ENCODE measurements at places on chromosomes 2 and 18.
A peak's percentile ranks its signal among the peaks of the same experiment; 100 is the strongest.

DNA sequence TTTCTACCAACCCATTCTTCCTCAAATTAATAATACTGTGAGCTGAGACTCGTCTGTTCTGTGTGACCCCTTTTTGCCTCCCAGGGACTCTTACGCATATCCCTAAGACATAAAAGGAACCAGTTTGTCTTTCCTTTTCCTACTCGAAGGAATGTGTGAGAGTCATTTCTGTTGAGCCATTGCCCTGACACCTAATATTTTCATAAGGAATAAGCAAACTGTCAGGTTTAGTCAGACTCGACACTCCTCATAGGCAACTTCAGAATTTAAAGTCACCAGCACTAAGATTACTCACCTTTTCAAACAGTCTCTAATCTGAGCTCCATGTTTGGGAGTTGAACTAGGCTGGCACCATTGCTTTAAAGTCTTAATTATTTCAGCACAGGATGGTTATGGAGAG lies 305.5 kb downstream of the IKZF2 start:
- DNase-seq, result no peak

DNA sequence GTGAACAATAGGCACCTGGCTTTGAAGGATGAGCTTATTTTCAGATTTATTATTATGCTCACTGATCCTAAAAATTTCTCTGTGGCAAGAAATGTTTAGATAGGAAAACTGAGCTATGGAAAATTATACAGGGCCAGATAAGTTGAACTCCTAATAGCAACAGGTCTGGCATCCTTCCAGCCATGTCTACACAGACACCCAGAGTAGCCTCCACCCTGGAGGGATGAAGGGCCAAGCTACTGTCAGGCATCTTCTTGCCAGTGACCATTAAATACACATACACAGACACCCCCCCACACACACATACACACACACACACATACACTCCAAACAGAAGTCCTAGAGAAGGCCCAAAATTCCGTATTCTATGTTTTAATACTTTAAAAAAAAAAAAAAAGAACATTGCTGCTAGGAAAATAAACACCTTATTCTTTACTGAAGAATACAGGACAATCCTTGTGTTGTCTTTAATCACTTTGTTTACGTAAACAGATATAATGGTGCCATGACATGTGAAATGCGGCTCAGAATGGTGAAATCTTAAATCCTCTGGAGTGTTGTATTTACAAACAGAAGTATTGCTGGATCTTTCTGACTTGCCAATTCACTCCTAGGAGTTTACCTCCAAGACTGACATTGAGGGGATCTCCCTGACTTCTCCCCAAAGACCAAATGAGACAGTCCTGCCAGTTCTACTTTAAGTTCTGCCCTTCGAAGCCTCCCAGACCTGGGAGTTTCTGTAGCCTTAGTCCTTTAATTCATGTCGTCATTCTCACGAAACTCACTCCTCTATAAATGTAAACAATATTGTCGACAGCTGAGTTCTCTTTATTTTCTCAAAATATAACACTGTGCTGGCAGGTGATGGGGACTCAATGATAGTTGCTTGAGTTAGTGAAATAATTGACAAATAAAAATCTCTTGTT lies 163.1 kb downstream of the ANTXR1 start:
- DNase-seq, result no peak

DNA sequence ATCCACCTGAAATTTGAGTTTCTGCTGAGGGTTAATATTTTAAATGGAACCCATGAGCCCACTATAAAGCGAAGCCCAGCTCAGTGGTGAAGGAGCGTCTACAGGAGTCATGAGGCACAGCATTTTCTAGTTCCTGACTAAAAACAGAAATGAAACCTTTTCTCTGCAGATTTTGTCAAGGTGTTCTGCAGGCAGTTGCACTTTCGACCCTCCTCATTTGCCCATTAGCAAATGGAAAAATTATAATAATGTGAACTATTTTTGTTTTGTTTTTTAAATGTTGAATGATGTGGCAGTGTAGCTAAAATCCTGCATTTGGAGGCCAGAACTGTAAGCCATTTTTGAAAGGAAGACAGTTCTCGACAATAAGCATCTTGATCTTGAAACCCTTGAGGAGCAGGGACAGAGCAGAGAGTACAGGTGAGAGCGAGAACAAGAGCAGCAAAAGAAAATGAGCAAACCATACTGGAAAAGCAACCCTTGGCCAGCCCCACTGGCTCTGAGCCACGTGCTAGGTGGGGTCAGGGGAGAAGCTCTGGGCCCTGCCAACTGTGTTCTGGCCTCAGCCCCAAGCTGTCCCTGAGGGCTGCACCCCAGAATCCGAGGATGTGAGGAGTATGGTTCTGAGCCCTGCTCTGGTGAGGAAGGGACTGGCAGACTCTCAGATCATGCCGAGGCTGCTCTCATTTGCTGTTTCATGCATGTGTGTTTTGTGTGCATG lies 26.4 kb upstream of the COPS8 start:
- no peak for DNase-seq

DNA sequence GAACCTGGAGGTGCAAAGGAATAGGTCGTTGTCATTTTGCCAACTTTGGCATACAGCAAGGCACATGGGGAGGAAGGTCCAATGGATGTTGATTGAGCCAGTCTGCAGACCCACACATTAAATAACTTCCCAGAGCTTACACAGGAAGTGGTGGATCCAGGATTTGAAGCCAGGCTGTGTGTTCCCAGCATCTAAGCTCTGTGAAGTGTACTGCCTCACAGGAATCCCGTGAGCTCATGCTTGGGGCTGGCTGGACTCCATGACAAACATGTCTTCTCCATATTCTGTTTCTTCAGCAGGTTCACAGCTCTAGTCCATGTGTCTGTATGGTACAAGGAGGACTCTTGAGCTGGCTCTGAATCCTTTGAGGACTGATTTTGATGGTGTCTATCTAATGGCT lies 63.9 kb downstream of the KLHL29 start:
- DNase-seq, result no peak

GRCh38 chr18:78410094-78410786 lies 569.4 kb upstream of the SALL3 start:
- DNase-seq, result no peak

DNA sequence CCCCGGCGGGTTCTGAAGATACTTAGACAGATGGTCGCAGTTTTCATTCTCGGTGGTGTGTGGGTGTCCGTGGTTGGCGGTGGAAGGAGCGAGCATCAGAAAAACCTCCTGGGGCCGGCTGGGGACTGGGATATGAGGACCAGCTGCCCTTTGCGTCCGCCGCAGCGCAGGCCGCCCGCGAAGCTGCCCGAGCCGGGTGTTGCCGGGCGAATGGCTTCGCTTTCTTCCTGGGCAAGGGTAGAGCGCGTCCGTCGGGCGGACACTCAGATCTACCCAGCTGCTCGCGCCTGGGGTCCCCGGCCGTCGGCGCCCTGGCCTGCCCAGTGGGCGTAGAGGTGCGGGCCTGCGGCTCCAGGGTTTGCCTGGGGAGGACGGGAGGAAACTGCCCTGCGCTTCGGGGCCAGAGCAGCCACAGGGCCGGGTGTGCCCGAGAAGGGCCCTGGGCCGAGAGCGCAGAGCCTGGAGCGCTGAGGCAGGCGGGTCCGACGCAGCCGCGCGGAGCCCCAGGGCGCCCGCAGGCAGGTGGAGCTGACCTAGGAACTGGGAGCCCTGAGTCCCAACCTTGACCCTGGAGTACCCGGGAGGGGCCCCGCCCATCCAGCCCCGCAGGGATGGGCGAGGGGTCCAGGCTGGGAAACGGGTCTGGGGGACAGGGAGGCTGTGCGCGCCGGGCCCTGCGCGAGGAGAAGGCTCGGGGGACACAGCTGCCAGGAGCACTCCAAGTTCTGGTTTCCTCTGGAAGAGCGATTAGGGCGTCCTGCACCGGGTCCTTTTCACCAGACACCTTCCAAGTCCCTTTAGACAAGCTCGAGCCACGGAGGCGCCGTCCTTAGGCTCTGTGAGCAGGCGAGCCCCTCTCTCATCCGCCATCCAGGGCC lies 1.3 kb downstream of the TWIST2 start:
- DNase-seq, result no peak

GRCh38 chr2:173940208-173941020 lies 24.8 kb downstream of the SP3 start:
- no peak for DNase-seq

- DNase-seq, result no peak
Measured at GRCh38 chr2:54755641-54756326, 32.3 kb downstream of the EML6 start.

- no peak for DNase-seq
Measured at GRCh38 chr2:100983684-100984310, 18.3 kb upstream of the RPL31 start.

DNA sequence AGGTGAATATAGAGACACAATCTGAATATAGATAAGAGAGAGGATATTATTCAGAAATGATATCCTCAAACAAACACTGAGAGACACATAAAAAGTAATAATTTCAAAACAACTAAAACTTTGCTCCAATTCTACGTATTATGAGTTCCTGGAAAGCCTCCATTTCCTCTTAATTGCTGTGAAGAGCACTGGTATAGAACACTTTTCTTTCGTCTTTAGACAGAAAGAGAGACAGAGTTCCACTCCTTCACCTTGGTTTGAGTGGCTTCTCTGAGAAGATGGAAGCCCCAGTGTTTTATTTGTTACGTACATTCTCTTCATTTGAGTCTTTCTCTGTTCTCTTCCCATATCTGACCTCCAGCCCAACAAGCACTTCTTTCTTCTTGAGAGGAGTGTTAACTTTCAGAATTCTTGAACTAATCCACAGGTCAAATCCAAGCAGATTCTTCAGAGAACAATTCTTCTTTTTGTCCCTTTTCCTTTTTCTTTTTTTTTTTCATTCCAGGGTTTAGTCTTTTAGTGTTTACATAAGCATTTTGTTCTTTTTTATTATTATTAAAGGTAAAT lies 6.4 kb upstream of the PIK3C3 start:
- no peak for DNase-seq

DNA sequence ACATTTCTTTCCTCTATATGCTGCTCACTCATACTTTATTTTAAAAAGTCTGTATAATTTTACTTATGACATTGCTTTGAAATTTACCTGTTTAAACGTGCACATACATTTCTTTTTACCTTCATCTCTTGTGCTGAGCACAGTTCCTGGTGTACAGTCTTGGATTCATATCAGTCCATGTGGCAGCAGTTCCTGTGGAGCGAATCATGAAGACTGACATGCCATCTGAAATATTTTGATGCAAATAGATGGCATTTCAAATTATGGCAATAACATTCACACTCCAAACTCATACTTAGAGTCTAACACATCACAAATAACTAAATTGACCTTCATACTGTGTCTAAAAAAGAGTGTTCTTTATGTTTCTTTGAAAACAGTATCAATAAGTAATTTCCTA lies 90.3 kb upstream of the CDH2 start:
- no peak for DNase-seq

GRCh38 chr2:130829015-130829414 lies 7.7 kb upstream of the ARHGEF4 start:
- no peak for DNase-seq

GRCh38 chr2:51994123-51994763 lies 962.3 kb upstream of the NRXN1 start:
- DNase-seq, result no peak

DNA sequence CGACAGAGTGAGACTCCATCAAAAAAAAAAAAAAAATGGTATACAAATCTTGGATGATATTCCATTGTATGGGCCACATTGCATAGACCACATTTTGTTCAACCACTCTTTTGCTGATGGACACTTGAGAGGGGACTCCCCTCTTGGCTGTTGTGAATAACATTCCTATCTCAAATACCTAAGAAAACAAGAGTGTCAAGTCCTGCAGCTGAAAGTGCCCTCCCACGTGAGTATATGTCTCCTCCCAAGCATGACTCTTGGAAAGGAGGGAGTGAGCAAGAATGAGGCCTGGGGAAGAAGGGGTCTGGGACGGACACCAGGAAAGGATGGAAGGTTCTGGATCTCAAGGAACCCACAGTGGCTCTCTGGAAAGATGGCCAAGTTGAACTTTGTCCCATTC lies 36.0 kb upstream of the NPAS2 start:
- DNase-seq, result no peak

- peak; percentile 20 for DNase-seq
Measured at GRCh38 chr2:181231886-181232621, 225.1 kb upstream of the ITGA4 start.

GRCh38 chr2:128630974-128631697 lies 312.5 kb upstream of the HS6ST1 start:
- no peak for DNase-seq

GRCh38 chr18:79496237-79496977 lies 100.7 kb downstream of the NFATC1 start:
- DNase-seq, result no peak

GRCh38 chr2:172381275-172382027 lies 45.9 kb upstream of the ITGA6 start:
- DNase-seq, result no peak

DNA sequence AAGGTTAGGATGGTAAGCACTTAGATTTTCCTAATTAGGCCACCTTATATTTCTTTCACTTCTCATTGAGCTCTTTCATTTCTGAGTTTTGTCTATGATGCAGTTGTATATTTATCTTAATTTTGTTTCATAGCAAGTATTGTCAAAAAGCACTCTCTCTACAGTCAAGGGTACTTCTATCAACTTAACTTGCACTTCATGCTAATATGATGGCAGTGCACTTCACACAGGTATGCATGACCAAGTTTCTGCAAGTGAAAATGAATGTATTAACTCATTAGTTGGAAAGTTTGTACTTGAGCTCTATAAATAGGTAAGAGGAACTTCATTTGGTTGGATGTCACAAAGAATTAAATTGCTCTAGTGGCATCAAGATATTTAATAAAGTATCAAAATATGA lies 51.5 kb upstream of the CDH19 start:
- no peak for DNase-seq

- DNase-seq, result no peak
Measured at GRCh38 chr2:105795575-105795934, 50.8 kb downstream of the NCK2 start.

DNA sequence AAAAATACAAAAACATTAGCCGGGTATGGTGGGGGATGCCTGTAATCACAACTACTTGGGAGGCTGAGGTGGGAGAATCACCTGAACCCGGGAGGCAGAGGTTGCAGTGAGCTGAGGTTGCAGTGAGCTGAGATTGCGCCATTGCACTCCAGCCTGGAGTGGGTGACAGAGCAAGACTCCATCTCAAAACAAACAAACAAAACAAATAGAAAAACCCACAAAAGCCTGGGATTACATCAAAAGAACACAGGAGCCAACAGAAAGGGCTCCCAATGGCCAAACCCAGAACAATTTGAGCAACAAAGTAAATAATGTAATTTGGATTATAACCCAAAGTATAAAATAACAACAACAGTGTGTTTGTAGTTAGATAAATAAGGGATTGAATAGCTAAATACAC lies 159.8 kb downstream of the UXS1 start:
- DNase-seq, result no peak

Measured in AG09319 (cell line).